ENCODE measurements at places on chromosomes 13 and 19.

DNA sequence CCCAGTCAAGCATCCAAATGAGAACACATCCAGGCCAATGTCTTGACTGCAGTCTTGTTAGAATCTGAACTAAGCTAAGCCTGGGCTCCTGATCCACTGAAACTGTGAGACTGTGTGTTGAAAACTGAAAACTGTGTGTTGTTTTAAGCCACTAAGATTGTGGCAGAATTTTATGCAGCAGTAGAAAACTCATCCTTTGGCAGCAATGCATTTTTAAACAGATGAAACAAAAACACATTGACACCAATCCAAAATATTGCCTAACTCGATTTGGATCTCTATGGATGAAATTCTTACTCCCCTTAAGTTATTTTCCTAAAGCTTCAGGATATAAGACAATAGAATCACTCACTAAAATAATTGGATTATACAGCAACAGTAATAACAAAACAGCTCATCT, 202.3 kb upstream of the KLF12 start:
- no peak for DNase-seq

DNA sequence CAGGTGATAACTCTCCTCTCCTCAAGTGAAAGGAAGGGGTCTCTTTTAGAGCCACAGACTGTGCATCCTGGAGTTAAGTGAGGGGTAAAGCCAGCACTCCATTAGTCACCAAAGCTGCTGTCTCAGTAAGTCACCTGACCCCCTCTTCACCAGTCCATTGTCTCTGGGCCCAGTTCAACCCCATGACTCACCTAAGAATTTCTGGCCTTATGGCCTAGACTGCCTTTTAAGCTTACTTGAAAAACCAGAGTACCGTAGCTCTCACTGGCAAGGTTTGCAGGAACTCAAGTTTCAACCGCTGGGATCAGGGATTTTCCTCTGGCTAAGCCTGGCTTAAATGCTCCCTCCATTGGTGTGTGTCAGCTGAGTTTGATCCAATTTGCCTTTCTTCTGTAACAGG, 23.4 kb upstream of the EID2 start:
- DNase-seq, result no peak

DNA sequence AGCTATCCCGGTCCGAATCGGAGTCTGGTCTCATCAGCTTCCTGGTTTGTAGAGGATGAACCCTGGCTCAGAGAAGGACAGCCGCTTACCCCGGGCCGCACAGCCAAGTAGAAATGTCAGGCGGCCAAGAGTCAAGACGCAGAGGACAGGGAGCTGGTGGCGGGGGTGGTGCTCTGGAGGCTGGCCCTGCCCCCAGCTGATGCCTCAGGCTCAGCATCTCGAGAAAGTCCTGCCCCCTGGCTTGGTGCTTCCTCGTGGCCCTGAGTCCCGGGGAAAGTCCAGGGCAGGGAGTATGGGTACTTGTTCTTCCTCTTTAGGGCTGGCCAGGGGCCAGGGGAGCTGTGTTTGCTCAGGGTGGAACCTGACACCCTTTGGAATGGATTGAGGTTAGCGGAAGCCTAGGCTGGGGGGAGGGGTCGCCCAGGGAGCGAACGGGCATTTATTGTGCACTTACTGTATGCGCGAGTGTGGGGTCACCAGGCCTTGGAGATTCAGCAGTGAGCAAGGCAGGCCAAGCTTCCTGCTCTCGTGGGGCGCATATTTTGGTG, 2.2 kb downstream of the TJP3 start:
- DNase-seq, result no peak

DNA sequence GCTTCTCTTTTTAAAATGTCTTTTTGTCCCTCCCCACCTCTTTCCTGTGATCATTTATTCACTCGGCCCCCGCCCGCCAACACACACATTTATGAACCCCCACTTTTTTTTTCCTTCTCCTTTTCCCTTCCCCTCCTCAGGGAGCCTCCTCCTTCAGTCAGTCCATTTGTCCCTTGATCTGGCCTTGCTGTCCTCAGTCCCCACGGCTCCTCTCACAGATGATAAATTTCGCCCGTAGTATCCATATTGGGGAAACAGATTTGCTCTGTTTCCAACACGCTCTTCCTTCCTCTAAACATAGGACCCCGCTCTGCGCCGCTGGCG, 2.0 kb downstream of the GSX1 start:
- no peak for DNase-seq

DNA sequence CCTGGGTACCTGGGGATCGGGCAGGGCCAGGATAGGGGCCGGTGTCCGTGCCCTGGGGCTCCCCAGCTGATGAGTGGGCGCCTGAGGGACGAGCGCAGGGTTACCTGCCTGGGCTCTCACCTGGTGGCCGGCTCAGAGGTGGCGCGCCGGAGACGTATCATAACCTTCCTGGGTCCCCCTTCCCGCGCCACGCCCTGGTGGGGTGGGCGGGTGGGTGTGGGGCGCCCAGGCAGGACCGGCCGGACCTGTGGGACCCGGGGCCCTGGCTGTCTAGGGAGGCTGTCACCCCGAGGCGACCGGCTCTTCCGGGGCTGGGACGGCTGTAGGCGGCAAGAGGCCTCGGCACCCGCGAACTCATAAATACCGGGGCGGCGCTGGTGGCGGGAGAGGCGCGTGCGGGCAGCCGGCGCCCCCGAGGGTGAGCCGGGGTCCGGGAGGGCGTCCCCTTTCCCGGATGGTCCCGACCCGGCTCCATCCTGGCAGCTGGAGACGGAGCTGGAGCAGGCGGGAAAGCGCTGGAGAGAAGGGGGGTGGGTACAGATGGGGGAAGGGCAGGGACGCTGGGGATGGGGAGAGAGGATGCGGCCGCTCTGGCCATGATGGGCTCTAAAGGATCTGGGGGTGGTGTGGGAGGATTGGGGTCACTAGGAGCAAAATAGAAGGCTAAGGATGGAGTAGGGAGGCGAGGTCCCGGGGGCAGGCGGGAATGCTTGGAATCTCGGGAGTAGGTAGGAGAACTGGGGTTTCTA, at the start of gene ACP7:
Gene ACP7 (plus strand): TSS at position 386 of the 749 bp plus-strand sequence. CDS start 902 bp downstream, outside the sequence.
- no peak for DNase-seq

GRCh38 chr13:97911311-97912138, 42.0 kb upstream of the IPO5 start:
- DNase-seq, result peak; percentile 72

GRCh38 chr13:76874479-76874878, 11.7 kb downstream of the KCTD12 start:
- no peak for DNase-seq

DNA sequence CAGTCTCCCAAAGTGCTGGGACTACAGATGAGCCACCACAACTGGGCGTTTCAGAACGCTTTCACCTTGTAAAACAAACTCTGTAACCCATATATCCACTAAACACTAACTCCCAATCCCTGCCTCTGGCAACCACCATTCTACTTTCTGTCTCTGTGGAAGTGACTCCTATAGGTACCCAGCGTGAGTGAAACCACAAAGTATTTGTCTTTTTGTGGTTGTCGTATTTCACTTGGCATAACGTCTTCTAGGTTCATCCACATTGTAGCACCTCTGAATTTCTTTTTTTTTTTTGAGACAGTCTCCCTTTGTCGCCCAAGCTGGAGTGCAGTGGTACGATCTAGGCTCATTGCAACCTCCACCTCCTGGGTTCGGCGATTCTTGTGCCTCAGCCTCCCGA, 44.8 kb downstream of the BRD4 start:
- no peak for DNase-seq

DNA sequence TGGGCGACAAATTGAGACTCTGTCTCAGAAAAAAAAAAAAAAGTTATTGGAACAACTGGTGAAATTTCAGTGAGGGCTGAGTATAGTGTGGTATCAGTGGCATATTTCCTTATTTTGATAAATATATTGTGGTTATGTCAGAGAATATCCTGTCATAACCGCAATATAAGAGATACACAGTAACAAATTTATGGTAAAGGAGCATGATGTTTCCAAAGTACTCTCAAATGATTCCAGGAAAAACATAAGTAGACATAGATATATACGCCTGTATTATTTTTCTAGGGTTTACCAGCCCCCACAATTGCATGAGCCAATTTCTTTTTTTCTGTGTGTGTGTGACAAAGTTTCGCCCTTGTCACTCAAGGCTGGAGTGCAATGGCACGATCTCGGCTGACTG, 5.7 kb upstream of the C5AR1 start:
- no peak for DNase-seq

GRCh38 chr19:12034620-12035019, 859 bp downstream of the ZNF433 start:
- no peak for DNase-seq

GRCh38 chr19:33530296-33530695, 8.7 kb upstream of the PEPD start:
- no peak for DNase-seq

- DNase-seq, result no peak
Measured at GRCh38 chr13:98240135-98240534, 63.1 kb upstream of the RNF113B start.

DNA sequence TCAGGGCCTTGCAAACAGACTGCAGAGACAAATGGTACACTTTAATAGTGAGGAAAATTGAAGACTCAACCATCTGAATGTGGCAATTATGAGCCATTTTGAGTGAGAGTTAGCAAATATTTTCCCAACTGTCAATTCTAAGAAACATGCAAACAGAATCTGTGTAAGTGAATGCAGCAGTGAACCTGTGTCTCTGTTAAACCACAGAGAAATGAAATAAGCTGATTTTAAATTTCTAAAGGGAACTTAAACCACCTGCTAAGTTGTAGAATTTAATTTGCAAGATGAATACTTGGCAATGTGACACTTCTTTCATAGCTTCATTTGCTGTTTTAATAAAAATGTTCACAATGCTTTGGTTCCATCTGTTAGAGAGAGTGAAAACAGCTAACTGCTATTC, 42.0 kb upstream of the TDRD3 start:
- DNase-seq, result no peak

- DNase-seq, result peak; percentile 41
Measured at GRCh38 chr13:107373551-107373950, 805.6 kb upstream of the ARGLU1 start.

Measured in Karpas-422 (cell line).